ENCODE measurements at places on chromosomes 3 and 15. TPM values are rescaled to one million over a fixed set of nuclear protein-coding genes. Genes with fewer than 3 reads are reported as not detected.

ACOX2 gene
- total RNA-seq, result 6.4 TPM

SH3GL3 gene
- not detected for total RNA-seq

SENP2 gene
- total RNA-seq, result 13.6 TPM

HIGD2B gene
- not detected for total RNA-seq

XYLB gene
- total RNA-seq, result 5.7 TPM

POPDC2 gene
- total RNA-seq, result not detected

CHST13 gene
- total RNA-seq, result not detected

SLC28A1 gene
- total RNA-seq, result not detected

KCNMB3 gene
- 0.34 TPM for total RNA-seq

MESP1 gene
- total RNA-seq, result 0.45 TPM

PLCH1 gene
- 0.30 TPM for total RNA-seq

RHOA gene
- 559 TPM for total RNA-seq

ASB14 gene
- not detected for total RNA-seq

PLS1 gene
- 2.2 TPM for total RNA-seq

SLC12A1 gene
- not detected for total RNA-seq

ZMYND10 gene
- total RNA-seq, result 1.3 TPM

FOXL2NB gene
- total RNA-seq, result not detected

TP63 gene
- total RNA-seq, result not detected

MYLK gene
- 149 TPM for total RNA-seq

ZNF501 gene
- 2.2 TPM for total RNA-seq

FOXL2 gene
- total RNA-seq, result under 0.01 TPM

NR1I2 gene
- total RNA-seq, result under 0.01 TPM

MYEF2 gene
- 9.1 TPM for total RNA-seq

IL12A gene
- 4.5 TPM for total RNA-seq

ARID3B gene
- total RNA-seq, result 3.0 TPM

GOLGA8G gene
- not detected for total RNA-seq

FBXW12 gene
- total RNA-seq, result not detected

ZNF502 gene
- total RNA-seq, result 1.6 TPM

RNF7 gene
- 73.3 TPM for total RNA-seq

WNT7A gene
- total RNA-seq, result not detected

KNG1 gene
- not detected for total RNA-seq

CHAC1 gene
- total RNA-seq, result 79.5 TPM

HAPLN3 gene
- 4.9 TPM for total RNA-seq

IQCF5 gene
- not detected for total RNA-seq

CD200 gene
- total RNA-seq, result 5.0 TPM

FBXO45 gene
- 4.6 TPM for total RNA-seq

LYZL4 gene
- not detected for total RNA-seq

SH2D7 gene
- total RNA-seq, result not detected

DCBLD2 gene
- total RNA-seq, result 114 TPM

MUC20 gene
- 0.15 TPM for total RNA-seq

SPINT1 gene
- total RNA-seq, result 2.5 TPM

PPIB gene
- 698 TPM for total RNA-seq

BLM gene
- total RNA-seq, result 8.4 TPM

BFSP2 gene
- total RNA-seq, result not detected

GASK1A gene
- 1.2 TPM for total RNA-seq

OCA2 gene
- total RNA-seq, result not detected

GBE1 gene
- 62.4 TPM for total RNA-seq

GREM1 gene
- 26.1 TPM for total RNA-seq

HES1 gene
- total RNA-seq, result not detected

KLHDC8B gene
- total RNA-seq, result 13.4 TPM

SLC33A1 gene
- 19.6 TPM for total RNA-seq

GP5 gene
- total RNA-seq, result not detected

GABRB3 gene
- total RNA-seq, result under 0.01 TPM

HHLA2 gene
- not detected for total RNA-seq

STRA6 gene
- total RNA-seq, result 0.17 TPM

ATP8B4 gene
- 0.34 TPM for total RNA-seq

Data from bronchus fibroblast of lung (primary cell).